ENCODE measurements at places on chromosomes 7 and 10. TPM values are rescaled to one million over a fixed set of nuclear protein-coding genes. Genes with fewer than 3 reads are reported as not detected.

DNA sequence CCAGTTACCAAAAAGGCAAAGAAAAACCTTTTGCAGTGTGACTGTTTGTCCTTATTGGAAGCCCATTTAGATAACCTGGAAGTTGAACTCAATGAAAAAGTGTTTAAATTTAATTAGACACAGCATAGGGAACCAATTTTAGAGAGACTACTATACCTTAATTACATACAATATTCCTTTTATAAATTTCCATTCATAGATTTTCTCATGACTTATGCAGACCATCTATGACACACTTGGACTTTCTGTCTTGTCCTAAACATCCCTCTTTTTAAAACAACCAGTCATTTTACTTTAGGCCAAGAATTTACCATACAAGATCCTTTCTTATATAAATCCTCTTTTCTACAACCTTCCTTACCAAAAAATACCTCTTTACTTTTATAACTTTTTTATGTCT lies 61.6 kb downstream of the MTURN start:
- no peaks in the 10 kb centered on the region for H3K36me3 ChIP-seq
- DNase-seq, result no peak
- H3K4me3 ChIP-seq, result no peak overlapping the region
- H3K27me3 ChIP-seq, result peaks cover 5% of the 10 kb centered on the region
- H3K4me1 ChIP-seq, result no peaks in the 10 kb centered on the region

DNA sequence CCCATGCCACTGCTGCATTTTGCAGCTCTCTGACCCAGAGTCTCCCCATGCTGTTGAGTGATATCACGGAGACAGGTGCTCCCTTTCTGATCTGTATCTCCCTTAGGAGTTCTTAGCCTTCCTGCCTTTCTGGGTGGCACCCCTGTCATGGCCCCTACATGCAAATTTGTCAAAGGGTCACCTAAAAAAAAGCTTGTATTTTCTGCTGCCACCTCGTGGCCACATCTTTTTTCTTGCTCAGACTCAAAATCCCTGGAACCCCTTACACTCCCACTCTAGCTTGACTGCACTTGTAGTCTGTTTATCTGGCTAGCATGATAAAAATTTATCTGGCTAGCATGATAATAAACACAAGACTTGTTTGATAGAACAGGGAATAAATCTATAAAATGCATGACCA lies 809.1 kb downstream of the SORCS1 start:
- H3K27ac ChIP-seq, result no peak overlapping the region
- no peaks in the 10 kb centered on the region for H3K27me3 ChIP-seq
- DNase-seq, result no peak
- no peak overlapping the region for H3K4me3 ChIP-seq
- no peaks in the 10 kb centered on the region for H3K36me3 ChIP-seq

- H3K27ac ChIP-seq, result no peak overlapping the region
- H3K36me3 ChIP-seq, result no peaks in the 10 kb centered on the region
- H3K27me3 ChIP-seq, result no peaks in the 10 kb centered on the region
- no peak for DNase-seq
Observed at GRCh38 chr7:39300276-39300675, 265.9 kb upstream of the YAE1 start.

- H3K4me1 ChIP-seq, result no peaks in the 10 kb centered on the region
- H3K4me3 ChIP-seq, result no peak overlapping the region
- H3K27ac ChIP-seq, result no peak overlapping the region
Observed at GRCh38 chr7:156962145-156962544, 12.6 kb downstream of the NOM1 start.

- no peak for DNase-seq
- no peaks in the 10 kb centered on the region for H3K27me3 ChIP-seq
- H3K4me3 ChIP-seq, result no peak overlapping the region
- H3K36me3 ChIP-seq, result peaks cover 22% of the 10 kb centered on the region
Observed at GRCh38 chr10:12186323-12186722, 9.4 kb downstream of the NUDT5 start.

GRCh38 chr7:117186218-117187010 lies 136.4 kb downstream of the WNT2 start:
- peak; percentile 90 for DNase-seq
- no peak overlapping the region for H3K27ac ChIP-seq
- H3K27me3 ChIP-seq, result no peaks in the 10 kb centered on the region

- no peak overlapping the region for H3K4me3 ChIP-seq
- H3K36me3 ChIP-seq, result no peaks in the 10 kb centered on the region
- H3K27me3 ChIP-seq, result no peaks in the 10 kb centered on the region
- peak; percentile 85 for DNase-seq
- H3K4me1 ChIP-seq, result no peaks in the 10 kb centered on the region
Observed at GRCh38 chr7:68720697-68721096, 877.6 kb upstream of the AUTS2 start.

GRCh38 chr10:120077707-120078492 lies 185.4 kb downstream of the SEC23IP start:
- no peaks in the 10 kb centered on the region for H3K36me3 ChIP-seq
- H3K27ac ChIP-seq, result no peak overlapping the region
- H3K4me3 ChIP-seq, result no peak overlapping the region
- DNase-seq, result no peak
- no peaks in the 10 kb centered on the region for H3K4me1 ChIP-seq

- no peak overlapping the region for H3K27ac ChIP-seq
- H3K4me1 ChIP-seq, result no peaks in the 10 kb centered on the region
- DNase-seq, result no peak
- H3K36me3 ChIP-seq, result no peaks in the 10 kb centered on the region
Observed at GRCh38 chr10:16527452-16527851, 5.8 kb upstream of the C1QL3 start.

- no peak for DNase-seq
- peaks cover 3% of the 10 kb centered on the region for H3K36me3 ChIP-seq
- H3K27ac ChIP-seq, result no peak overlapping the region
- H3K4me1 ChIP-seq, result peaks cover 54% of the 10 kb centered on the region
Observed at GRCh38 chr7:129843365-129843898, 109.3 kb downstream of the UBE2H start.

DNA sequence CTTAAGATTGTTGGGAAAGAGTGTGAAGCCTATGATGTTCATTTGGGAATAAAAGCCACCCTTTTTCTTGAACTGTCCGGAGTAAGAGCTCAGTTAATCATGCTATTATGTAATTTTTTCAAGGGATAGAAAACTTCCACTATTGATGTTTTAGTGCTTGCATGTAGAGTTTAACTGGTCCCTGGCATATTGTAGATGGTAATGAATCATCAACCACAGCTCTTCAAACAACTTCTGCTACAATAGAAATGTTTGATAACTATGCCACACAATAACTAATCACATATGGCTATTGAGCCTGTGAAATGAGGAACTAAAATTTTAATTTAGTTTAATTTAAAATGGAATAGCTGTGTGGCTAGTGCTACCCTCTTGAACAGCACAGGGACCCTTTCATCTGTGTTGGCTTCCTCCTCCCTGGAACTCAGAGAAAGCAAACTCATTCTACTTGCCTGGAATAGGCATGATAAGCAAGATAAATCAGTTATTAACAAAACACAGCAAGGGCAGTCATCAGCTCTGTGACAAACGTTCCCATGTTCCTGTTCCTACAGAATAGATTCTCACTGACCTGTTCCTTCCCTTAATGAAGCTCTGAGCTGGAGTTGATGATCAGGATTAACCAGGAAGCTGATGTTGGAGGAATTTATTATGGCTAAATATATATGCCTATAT lies 4.9 kb upstream of the SRI start:
- H3K4me1 ChIP-seq, result peaks cover 18% of the 10 kb centered on the region
- H3K36me3 ChIP-seq, result no peaks in the 10 kb centered on the region
- DNase-seq, result peak; percentile 77
- no peak overlapping the region for H3K4me3 ChIP-seq
- H3K27me3 ChIP-seq, result no peaks in the 10 kb centered on the region

GRCh38 chr10:121696854-121697253 lies 98.6 kb upstream of the FGFR2 start:
- H3K36me3 ChIP-seq, result no peaks in the 10 kb centered on the region
- H3K27ac ChIP-seq, result no peak overlapping the region
- peaks cover 6% of the 10 kb centered on the region for H3K4me1 ChIP-seq
- no peak for DNase-seq

GRCh38 chr7:87448388-87448787 lies 27.1 kb downstream of the ABCB4 start:
- H3K27ac ChIP-seq, result no peak overlapping the region
- H3K27me3 ChIP-seq, result no peaks in the 10 kb centered on the region
- no peaks in the 10 kb centered on the region for H3K4me1 ChIP-seq
- no peak for DNase-seq
- H3K4me3 ChIP-seq, result no peak overlapping the region

GRCh38 chr10:31749981-31750840 lies 178.4 kb downstream of the ARHGAP12 start:
- peak overlapping the region; percentile 25 for H3K27ac ChIP-seq
- DNase-seq, result peak; percentile 37
- H3K4me3 ChIP-seq, result no peak overlapping the region
- H3K36me3 ChIP-seq, result no peaks in the 10 kb centered on the region
- no peaks in the 10 kb centered on the region for H3K27me3 ChIP-seq

- peaks cover 6% of the 10 kb centered on the region for H3K4me1 ChIP-seq
- DNase-seq, result peak; percentile 12
- H3K27me3 ChIP-seq, result no peaks in the 10 kb centered on the region
Observed at GRCh38 chr10:84140036-84140379, 699 bp downstream of the GHITM start.

DNA sequence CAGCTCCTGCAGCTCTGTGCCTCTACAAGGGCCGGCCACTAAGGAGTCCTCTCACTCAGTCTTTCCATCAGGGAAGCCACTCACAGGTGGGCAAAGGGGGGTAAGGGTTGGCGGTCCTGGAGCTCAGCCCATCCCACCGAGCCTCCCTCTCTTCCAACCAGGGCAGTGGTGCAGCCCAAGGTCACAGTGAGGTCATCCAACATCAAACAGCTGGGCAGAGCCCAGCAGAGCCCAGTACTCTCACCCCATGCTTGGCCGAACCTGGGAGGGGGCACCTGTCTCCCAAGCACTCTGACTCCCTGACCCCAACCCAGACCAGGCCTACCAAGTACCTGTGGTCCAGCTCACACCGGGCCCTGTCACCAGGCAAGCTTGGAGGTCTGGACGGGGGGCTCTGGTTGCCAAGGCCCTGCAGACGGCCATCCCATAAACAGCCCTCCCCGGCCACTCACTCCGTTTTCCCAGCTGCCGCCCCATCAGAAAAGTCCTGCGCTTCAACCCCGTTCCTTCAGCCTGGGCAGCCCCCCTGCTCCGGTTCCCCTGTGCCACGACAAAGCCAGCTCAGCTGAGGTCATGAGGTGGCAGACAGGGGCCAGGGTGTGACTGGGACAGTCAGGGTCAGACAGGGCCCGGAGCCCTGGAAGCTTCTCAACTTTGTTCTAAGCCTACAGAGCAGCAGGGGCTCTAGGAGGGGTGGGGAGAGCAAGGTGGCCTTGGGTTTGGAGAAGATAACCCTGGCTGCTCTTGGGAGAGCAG lies 27.5 kb downstream of the PDGFA start:
- no peak overlapping the region for H3K4me3 ChIP-seq
- peaks cover 6% of the 10 kb centered on the region for H3K27me3 ChIP-seq
- DNase-seq, result no peak
- no peak overlapping the region for H3K27ac ChIP-seq

- no peaks in the 10 kb centered on the region for H3K27me3 ChIP-seq
- H3K4me1 ChIP-seq, result peaks cover 3% of the 10 kb centered on the region
- H3K27ac ChIP-seq, result peak overlapping the region; percentile 86
- no peak for DNase-seq
- H3K36me3 ChIP-seq, result no peaks in the 10 kb centered on the region
Observed at GRCh38 chr10:42637648-42638054, 719 bp downstream of the ZNF33B start.

DNA sequence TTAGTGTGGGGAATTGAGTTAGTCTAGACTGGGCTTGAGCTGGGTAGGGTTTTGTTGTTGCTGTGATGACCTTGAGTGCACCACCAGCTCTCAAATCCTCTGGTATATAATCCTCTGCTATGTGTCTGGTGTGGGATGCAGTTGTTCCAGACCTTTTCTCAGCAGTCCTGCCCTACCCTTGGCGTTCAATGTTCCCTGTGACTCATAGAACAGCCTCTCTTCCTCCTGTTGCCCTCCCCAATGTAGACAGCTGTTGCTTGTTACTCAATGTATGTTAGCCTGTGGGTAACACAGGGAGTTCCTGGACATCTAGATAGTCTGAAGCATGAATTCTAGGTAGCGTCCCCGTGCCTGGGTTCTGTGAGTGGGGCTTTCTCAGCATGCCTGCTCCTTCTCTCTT lies 19.8 kb downstream of the ACBD7 start:
- H3K4me1 ChIP-seq, result no peaks in the 10 kb centered on the region
- no peaks in the 10 kb centered on the region for H3K27me3 ChIP-seq
- no peak overlapping the region for H3K4me3 ChIP-seq
- no peaks in the 10 kb centered on the region for H3K36me3 ChIP-seq
- DNase-seq, result peak; percentile 3

- H3K27ac ChIP-seq, result no peak overlapping the region
- H3K4me3 ChIP-seq, result no peak overlapping the region
- no peaks in the 10 kb centered on the region for H3K27me3 ChIP-seq
Observed at GRCh38 chr10:60566096-60566495, 176.4 kb upstream of the ANK3 start.

DNA sequence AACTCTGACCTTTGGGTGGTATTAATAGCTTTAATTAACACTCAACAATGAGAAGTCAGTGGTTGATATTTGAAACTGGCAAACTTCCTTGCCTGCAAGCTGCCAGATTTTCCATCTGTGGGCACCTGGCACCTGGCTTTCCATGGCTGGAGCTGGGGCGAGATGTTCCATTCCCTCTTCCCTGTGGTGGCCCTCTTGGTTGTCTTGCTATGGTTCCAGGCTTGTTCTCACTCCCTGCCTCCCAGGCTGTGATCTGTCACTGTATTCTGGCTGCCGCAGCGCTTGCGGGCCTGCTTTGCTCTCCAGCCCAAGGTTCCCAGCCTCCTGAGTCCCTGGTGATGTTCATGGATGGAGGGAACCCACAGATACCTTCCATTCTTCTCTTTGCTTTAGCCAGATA lies 201.0 kb downstream of the FRMD4A start:
- no peaks in the 10 kb centered on the region for H3K36me3 ChIP-seq
- no peak for DNase-seq
- no peak overlapping the region for H3K4me3 ChIP-seq
- no peaks in the 10 kb centered on the region for H3K4me1 ChIP-seq
- no peak overlapping the region for H3K27ac ChIP-seq
- no peaks in the 10 kb centered on the region for H3K27me3 ChIP-seq

DNA sequence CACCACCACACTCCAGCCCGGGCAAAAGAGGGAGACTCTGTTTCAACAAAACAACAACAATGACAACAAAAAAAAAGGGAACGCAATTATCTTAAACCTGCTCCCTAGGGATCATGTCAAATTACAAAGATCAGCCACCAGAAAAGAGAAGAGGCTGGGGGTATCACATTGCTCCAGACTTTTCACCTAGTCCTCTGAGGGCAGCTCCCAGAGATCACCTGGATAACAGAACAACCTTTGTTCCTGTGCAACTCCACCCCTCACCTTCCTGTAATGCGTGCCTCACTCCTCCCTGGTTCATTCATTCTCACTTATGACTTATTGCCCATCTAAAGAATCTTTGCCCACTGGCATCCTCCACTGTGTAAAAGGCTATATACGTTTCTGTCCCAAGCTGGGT lies 31.8 kb downstream of the SVOPL start:
- no peaks in the 10 kb centered on the region for H3K36me3 ChIP-seq
- no peaks in the 10 kb centered on the region for H3K4me1 ChIP-seq
- H3K27ac ChIP-seq, result no peak overlapping the region

WNT2 gene
- 0.07 TPM for total RNA-seq

CELF2 gene
- total RNA-seq, result 65.0 TPM

CPXM2 gene
- 5.5 TPM for total RNA-seq

SPACDR gene
- 2.6 TPM for total RNA-seq

EGFR gene
- total RNA-seq, result 22.0 TPM

SOSTDC1 gene
- total RNA-seq, result 0.14 TPM

RPEL1 gene
- total RNA-seq, result not detected

FAM180A gene
- total RNA-seq, result not detected

ADRA2A gene
- 1.5 TPM for total RNA-seq

SDK1 gene
- total RNA-seq, result 4.2 TPM

LHFPL3 gene
- not detected for total RNA-seq
